ENCODE measurements at places on chromosomes 5 and 9.

DNA sequence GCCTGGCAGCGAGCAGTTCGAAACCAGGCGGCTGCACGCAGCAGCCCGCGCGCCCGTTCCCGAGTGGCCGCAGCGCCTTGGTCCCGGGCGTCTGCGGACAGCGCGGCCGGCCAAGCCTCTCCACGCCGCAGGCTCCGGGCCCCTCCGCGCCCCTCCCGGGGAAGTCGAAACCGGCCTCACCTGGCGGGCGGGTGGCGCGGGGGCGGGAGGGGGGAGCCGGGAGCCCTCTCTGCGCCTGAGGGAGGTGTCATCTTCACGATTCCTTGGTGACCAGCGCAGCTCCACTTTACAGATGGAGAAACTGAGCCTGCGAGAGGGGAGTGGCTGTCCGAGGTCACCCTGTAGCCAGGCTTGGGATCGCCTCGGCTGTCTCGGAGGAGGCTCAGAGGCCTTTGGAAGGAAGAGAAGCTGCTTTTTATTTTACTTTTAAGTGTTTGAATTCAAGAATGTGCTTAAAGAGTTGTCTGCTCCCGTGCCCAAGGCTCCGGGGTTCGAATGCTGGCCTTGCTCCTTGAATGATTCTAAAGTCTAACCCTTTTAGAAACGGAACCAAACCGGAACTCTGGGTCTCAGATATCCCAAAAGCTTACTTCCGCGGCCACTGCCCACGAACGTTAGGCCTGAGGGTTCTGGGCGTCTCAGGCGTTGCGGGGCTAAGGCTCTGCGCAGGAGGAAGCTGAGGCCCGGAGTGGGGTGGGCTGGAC is 662 bp downstream of the SUSD3 start:
- no peak for DNase-seq

- no peak for DNase-seq
Observed at GRCh38 chr5:159762921-159763320, 153.4 kb upstream of the ADRA1B start.

DNA sequence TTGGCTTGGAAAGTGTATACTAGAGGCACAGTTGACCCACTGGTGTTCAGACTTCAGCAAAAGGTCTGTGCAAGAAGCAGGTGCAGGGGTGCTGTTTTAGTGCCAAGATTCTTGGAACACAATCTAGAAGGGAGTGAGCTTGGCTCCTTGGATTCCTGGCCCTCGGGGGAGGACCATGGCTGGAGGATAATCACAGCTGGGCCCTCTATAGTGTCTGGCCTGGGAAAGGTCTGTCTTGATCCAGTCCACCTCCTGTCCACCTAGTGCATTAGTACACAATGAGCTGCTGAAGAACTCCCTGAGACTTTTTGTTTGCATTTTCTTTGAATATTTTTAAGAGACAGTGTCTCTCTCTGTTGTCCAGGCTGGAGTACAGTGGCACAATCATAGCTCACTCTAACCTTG is 50.4 kb upstream of the PLPP1 start:
- no peak for DNase-seq

- DNase-seq: peak; percentile 83
Observed at GRCh38 chr5:138408023-138408422, 30.8 kb upstream of the REEP2 start.

DNA sequence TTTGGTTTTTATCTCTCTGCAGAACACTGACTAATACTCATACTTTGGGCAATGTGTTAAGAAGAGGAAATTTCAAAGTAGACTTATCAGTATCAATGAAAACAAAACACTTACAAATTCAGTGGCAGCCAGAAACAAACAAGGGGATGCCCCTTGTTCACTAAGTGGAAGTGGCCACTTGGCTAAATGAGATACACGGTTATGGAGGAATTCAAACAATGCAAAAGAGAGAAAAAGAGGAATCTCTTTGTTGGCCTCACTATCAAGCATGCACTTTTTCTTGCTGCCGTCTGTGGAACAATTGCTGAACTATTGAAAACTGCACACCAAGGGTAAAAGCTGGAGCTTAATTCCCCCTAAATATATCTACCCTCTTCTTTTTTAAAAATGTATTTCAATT is 2044.9 kb upstream of the CDH6 start:
- DNase-seq: no peak

DNA sequence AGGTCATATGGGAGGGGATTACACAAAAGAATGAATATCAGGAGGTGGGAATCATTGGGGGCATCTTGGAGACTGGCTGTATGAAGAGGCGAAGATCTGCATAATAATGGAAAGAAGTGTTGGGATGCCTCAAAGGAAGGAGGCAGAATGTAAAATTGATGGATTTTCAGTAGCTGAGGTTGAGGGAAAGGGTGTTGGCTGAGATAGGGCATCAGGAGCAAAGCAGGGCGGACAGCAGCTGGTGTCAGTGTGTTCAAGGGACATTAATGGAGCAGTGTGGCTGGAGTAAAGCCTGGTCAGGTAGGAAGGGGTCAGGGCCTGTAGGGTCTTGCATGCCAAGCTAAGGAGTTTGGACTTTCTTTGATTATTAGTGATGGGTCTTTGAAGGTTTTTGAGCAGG is 65.2 kb upstream of the TNFAIP8 start:
- DNase-seq: no peak

DNA sequence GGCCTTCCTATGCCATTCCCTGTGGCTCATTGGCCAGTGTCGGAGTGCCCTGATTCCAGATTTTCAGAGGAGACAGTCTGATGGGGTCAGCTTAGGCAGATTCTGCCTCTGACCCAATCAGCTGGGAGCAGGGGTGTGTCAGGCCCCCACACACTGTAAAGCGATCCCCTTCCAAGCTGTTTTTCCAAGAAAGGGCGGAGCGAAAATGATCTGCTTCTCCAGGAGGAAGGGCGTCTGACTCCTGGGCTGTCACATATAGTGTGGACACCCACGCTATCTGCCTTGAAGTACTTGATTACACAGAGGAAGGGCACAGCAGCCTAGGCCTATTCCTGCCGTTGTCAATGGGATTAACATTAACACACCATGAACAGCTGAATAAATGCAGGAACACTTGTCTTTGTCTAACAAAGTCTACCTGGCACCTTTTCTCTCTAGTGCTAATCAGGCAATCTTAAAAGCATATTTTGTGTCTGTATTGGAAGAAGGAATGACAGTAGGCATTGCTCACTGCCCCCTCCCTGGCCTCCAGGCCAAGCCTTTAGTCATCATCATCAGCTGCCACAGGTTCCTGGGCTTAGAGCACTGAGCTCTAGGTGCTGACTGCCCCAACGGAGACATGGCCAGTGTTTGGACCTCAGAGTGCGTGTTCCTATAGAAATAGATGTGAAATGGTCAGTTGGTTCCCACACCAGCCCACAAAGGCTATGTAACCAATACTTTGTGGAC is 218.7 kb downstream of the MELK start:
- no peak for DNase-seq

DNA sequence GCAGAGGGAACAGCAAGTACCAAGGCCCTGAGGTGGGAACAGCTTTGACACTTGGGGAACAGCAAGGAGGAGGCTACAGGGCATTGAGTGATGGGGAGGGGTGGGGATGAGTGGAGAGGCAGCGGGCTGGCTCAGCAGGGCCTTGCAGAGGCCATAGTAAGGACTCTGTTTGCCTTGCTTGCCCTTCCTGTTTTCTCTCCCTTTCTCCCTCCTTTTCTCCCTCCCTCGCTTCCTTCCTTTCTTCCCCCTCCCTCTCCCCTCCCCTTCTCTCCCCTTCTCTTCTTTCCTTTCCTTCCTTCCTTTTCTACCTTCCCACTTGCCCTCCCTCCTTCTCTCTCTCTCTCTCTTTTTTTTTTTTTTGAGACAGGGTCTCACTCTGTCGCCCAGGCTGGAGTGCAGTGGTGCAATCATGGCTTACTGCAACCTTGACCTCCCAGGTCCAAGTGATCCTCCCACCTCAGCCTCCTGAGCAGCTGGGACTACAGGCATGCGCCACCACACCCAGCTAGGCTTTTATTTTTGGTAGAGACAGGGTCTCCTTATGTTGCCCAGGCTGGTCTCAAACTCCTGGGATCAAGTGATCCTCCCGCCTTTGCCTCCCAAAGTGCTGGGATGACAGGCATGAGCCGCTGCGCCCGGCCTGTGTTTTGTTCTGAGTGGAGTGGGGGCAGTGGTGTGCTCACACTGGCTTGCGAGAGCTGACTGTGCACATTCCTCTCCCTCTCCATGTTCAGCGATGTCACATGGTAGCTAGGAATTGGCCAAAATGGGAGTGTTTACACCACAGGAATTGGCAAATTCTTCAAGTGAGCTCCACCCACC is 17.1 kb downstream of the IER5L start:
- no peak for DNase-seq

All from HAP-1 (cell line).